ENCODE measurements at places on chromosomes 3 and 15.
A peak's percentile ranks its signal among the peaks of the same experiment; 100 is the strongest.

- no peak for DNase-seq
These were observed 371.6 kb downstream of the MCTP2 start for GRCh38 chr15:94602754-94603470.

DNA sequence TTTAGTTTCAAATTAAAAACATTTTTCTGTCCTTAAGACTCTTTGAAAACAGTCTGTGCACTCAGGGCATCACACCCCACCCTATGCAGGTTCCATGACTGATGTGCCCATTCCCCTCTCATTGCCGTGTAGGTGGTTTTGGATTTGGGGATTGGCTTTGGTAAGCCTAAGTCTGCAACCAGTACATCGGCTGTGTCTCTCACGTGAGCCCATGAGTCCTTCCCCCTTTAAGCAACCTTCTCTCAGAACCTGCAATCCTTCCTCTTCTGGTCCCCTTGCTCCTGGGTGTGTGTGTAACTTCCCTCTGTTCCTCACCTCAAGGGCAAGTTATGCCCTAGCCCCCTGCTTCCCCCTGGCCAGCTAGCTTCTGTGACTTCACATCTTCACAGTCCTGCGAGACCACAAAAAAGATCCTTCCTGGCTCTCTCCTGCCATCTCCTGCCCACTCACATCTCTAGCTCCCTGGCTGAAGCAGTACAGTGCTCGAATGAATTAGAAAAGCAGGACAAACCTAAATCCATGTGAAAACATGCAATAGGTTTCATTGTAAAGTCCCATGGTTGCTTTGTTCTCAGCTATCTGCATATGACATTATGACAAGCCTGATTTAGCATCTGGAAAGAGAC is 126.7 kb downstream of the UACA start:
- DNase-seq = peak; percentile 73

DNA sequence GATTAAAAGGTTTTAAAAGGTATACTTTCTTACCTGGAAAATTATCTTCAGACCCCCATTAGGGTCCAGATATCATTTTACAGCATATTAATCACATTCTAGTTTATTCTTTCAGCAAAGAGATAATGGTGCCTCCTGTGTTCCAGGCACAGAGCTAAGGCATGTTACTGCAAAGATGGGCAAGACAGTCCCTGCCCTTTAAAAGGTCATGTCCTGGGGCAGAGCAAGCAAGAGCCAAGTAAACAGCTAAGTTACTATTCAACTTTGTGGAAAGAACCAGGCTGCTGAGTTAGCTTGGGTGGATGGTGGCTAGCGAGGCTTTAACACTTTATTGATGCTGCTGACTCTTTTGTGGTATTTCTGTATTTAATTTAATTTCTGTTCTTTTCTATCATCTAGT is 75.0 kb downstream of the LRRC28 start:
- no peak for DNase-seq

DNA sequence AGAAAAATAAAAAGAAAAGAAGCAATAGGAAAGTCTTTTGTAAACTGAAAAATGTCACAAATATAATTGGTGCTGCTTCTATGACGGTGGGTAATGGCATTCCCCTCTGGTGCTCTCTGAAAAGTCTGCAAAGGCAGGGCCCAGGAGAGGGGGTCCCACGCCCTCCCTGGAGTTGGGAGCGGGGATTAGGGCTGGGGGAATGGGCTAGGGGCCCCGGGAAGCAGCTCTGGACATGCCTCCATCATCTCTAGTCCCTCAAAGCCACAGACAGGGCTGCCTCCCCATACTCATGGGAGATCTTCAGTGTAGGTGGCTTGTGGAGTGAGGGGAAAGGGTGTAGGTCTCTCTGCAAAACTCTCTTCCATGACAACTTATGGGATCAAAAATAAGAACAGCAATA is 7.8 kb upstream of the RHCG start:
- no peak for DNase-seq

GRCh38 chr3:145776782-145777408 is 384.1 kb downstream of the PLOD2 start:
- DNase-seq = peak; percentile 58

All from islet precursor cell (in vitro differentiated cells).